ENCODE measurements at places on chromosomes 2 and 18.

- DNase-seq = no peak
These were observed 77.3 kb downstream of the SPHKAP start for GRCh38 chr2:228104215-228104614.

DNA sequence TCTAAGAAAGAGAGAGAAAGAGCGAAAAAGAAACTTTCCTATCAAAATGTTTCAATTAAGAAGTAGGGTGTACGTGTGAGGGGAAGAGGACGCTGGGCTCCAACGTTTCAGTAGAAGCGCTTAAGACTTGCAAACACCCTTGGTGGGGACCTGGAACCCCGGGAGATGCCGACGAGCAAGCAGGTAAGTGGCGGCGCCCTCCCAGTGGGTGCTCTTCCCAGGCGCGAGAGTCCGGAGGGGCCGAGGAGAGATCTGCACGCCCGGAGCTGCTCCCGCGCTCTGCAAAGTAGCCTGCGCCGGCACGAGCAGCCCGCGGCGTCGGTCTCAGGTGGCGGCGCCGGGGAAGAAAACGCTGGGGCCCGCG, 678 bp upstream of the OTX1 start:
- peak; percentile 6 for DNase-seq

- DNase-seq = no peak
These were observed 34.4 kb upstream of the FZD7 start for GRCh38 chr2:201999279-201999678.

GRCh38 chr18:60755134-60755533, 382.6 kb upstream of the MC4R start:
- DNase-seq = no peak

DNA sequence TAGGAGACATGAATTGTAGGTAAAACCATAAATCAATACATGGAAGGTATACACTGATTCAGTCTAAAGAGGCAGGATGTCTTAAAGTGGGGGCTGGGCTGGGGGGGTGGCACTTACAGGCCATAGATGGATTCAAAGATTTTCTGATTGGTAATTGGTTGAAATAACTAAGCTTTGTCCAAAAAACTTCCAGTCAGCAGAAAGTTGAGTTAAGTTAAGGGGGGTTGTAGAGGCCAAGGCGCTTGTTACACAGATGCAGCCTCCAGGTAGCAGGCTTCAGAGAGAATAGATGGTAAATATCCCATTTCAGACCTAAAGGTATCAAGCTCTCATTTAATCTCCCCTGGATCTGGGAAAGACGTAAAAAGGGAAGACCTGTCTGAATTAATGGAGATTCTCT, 233.6 kb upstream of the NRXN1 start:
- no peak for DNase-seq

DNA sequence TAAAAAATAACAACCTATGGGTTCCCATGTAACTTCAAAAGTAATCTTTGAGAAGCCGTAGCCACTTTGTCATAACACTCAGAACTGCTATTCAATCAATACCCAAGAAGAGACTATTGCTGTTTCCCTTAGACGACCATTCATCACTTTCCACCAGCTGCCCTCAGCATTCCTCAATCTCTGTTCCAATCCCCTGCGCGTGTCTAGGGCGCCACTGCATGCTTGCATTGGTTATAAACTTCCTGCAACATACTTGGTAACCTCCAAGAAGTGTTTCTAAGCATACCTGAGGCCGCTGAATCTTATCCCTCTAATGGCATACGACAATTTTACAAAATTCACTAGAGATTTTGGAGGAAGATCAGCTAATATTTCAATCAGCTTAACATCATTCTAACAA, 134.2 kb downstream of the LAMA1 start:
- DNase-seq = no peak
